ENCODE measurements at places on chromosomes 11 and 22.

DNA sequence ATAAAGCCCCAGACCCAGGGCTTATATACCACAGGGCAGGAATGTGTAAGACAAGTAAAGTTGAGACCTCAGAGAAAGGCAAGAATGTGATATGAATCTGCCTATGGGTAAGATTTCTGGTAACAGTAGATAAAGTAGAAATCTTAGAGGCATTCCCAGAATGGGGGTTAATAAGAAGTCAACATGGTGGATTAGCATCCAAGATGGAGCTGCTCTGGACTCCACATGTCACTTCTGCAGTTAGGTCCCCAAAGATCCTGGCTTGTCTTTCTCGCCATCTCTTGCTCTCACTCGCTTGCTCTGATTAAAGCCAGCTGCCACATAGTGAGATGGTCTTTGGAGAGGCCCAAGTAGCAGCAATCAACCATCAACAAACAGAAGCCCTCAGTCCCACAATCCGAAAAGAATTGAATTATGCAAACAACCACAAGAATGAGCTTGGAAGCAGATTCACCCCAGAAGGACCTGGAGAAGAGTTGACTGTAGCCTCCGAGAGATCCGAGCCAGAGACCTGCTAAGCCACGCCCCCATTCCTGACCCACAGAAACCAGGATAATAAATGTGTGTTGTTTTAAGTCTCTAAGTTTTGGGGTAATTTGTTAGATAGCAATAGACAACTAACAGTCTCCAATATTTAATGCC, 5.4 kb upstream of the C11orf86 start:
- no peak for DNase-seq

DNA sequence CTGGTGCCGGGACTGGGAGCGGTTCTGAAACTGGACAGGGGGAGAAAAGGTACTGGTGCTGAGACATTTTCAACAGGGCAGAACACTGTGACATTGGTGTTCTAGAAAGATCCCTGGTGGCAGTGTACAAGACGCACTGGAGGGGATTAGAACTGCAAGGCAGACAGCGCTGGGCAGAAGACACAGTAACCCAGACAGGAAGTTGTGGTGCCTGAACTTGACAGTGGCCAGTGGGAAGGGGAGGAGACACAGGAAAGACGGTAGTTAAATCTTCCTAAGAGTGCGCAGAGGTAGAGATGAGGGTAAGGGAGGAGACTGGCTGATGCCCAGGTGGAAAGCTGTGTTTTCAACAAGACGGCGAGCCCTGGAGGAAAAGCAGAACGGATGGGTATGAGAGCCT, 24.5 kb downstream of the FAM227A start:
- no peak for DNase-seq

GRCh38 chr11:32597921-32598320, 14.3 kb downstream of the EIF3M start:
- no peak for DNase-seq

- no peak for DNase-seq
These were observed 102.6 kb downstream of the CSNK2A3 start for GRCh38 chr11:11250470-11250869.

- no peak for DNase-seq
These were observed 60.3 kb downstream of the TMPRSS5 start for GRCh38 chr11:113645593-113646349.

DNA sequence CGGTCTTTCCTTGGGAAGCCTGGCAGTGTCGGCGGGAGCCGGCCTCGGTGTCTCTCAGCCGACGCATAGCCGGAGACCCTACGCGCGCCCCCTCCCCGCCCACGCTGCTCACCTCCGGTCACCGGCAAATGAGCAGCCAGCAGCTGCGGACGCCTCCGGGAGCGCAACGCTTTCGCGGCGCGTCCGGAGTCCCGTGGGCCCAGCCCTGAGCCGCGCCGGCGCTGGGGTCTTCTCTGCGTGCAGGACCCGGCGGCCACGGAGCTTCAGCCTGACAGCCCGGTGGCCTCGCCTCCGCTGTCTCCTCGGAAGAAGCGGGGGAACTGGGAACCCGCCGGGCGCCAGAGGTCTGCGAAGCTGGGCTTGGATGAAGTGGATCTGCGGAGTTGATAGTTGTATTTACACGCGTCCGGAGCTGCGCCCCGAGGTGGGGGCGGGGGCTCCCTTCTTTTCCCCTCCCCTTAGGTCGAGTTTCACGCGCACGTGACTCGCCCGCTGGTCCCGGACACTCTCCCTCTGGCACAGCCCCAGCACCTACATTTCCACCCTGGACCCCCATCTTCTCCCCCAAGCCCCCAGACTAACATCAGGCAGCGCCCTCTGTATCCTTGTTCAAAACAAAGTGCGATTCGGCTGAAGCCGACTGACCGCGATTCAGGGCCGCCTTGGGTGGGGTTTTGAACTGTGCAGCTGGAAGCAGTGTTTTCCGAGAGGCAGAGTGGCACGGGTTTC, at the start of gene SLC43A1:
SLC43A1 (minus strand) TSS at position 371 of the 729 bp plus-strand sequence. CDS start 1,591 bp downstream, outside the sequence.
- DNase-seq, result peak; percentile 45

DNA sequence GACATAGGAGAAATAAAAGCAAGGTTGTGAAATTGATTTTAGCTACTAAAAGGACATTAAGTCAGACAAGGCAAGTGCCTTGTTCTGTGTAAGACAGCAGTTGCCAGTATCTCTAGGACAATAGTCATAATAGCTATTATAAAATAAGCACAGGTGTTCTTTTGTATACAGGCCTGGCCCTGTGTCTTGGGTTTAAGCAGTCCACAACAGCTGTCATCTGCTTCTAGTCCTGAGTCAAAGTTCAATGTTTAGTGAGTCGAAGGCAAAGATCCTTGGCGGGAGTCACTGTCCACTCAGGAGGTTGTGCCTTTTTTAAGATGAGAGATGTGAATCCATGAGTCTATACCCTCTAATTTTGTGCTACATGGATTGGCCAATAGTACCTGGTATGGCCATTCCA, 79.5 kb downstream of the SC5D start:
- DNase-seq, result no peak
